Stimulated activated CD4-positive, alpha-beta T cell treated with anti-CD3 and anti-CD28 coated beads, Interleukin-4, amount 100 ng/mL, for 24 hours (primary cell): ENCODE measurements at places on chromosomes 11 and 22.

DNA sequence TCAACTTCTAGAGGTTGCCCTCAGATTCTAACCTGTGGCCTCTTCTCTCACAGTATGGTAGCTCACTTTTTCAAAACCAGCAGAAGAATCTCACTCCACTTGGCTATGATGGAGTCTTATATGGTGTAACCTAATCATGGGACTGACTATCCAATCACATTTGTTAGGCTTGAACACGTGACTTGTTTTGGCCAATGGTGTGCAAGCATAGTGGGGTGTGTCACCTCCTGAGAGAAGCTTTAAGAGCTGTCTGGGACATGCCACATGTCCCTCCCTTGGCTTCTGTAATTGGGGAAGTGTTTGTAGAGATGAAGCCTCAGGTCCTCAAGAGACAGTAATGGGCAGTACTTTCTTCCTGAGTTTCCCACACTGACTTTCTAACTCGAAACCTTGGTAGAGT is 12.8 kb upstream of the SMIM38 start:
- no peak for DNase-seq

DNA sequence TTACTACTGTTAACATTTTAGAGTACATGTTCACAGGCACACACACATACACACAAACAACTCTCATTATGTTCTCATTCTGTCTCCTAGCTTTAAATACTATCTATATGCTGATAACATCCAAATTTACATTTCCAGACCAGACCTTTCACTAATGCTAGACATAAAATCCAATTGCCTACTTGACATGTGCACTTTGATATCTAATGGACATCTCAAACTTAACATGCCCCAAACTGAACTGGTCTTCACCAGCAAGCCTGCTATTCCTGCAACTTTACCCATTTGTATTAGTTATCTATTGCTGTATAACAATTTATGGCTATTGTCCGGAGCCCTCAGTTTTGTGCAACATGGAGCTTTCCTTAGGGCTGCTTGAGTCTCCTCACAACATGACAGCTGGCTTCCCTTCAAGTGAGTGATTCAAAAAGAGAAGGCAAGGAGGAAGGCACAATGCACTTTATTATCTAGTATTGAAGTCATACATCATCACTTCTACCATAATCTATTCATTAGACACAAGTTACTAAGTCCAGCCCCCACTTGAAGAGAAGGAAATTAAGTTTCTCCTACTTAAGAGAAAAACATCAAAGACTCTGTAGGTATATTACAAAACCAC is 3.0 kb downstream of the SLC36A4 start:
- DNase-seq: no peak

- DNase-seq: no peak
Measured at GRCh38 chr11:10793470-10794255, 15.1 kb downstream of the EIF4G2 start.

GRCh38 chr22:47692811-47693210 is 930.4 kb downstream of the TBC1D22A start:
- no peak for DNase-seq

- no peak for DNase-seq
Measured at GRCh38 chr22:33476206-33476605, 418.0 kb upstream of the SYN3 start.

DNA sequence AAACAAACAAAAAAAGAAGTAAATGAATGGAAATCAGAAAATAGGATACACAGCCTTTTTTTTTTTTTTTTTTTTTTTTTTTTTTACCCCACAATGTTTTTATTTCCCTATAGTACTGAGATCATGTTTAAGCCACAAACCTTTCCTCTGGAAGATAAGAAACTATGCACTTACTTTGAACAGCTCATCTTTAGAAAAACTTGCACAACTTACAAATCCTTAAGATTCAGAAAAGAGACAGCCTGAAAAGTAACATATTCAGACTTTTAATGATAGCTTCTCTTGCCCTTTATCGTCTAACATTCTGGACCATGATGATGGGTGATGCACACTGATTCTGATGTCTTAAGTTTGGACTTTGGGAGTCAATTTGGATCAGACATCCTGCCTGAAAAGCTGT is 80.3 kb downstream of the TNRC6B start:
- no peak for DNase-seq

- DNase-seq: no peak
Measured at GRCh38 chr11:28090052-28090749, 17.8 kb downstream of the KIF18A start.

GRCh38 chr22:27769012-27769411 is 32.5 kb downstream of the MN1 start:
- no peak for DNase-seq

GRCh38 chr22:17303441-17303839 is 65.8 kb upstream of the CECR2 start:
- DNase-seq: no peak

DNA sequence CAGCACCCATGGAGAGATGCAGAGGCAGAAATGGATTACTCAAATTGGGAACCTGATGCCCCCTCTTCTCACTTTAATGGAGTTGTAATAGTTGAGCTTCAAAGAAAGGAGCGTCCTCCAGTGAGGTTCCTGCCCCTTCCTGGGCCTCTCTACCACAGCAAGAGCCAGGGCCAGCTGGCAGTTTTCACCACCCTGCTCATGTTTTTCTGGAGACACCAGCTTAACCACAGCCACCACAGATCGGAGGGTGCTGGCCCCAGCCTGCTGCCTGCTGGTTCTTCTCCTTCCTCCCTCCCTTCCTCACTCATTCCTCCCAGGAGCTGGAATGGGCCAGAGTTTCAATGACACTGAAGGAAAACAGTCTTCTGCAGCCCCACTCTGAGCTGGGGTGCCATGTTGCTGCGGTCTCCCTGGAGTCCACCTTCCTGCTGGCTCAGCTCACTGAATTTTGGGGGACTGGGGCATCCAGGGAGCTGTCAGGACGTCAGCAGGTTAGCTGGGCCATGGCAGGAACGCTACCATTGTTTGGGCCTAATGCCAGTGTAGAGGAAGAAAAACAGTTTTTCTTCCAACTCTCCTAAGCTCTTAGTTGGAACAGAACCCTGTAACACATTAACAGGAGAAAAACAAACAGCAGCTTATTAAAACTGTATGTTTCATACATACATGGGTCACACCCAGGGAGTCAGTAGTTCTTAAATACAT is 57.7 kb downstream of the TRAF6 start:
- DNase-seq: no peak

DNA sequence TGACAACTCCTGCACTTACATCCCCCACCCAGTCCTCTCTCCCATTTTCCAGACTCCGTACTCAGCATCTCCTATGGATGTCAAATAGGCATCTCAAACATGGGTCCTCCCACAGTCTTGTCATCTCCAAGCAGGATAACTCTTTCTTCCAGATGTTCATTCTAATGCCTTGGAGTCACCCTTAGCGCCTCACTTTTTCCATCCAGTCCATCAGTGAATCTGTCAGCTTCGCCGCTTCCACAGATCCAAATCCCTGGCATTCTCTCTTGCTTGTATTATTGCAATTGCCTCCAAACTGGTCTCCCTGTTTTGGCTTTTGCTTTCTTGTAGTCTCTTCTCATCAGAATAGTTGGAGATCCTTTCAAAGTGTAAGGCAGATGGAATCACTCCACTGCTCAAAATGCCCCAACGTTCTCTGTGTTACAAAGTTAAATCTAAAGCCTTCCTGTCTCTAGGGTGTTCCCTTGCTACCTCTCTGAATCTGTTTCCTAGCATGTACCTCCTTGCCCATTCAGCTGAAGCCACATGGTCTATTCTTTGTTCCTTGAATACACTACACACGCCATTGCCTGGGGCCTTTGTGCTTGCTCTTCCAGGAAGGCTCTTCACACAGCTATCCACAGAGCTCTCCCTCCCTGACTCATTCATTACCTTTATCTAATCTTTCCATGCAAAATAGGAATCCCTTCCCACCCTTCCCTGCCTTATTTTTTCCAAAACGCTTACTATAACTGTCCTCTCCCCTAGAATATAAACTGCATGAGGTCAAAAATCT is 64.8 kb downstream of the UBASH3B start:
- DNase-seq: no peak

GRCh38 chr11:83115551-83115950 is 41.4 kb upstream of the PCF11 start:
- no peak for DNase-seq

DNA sequence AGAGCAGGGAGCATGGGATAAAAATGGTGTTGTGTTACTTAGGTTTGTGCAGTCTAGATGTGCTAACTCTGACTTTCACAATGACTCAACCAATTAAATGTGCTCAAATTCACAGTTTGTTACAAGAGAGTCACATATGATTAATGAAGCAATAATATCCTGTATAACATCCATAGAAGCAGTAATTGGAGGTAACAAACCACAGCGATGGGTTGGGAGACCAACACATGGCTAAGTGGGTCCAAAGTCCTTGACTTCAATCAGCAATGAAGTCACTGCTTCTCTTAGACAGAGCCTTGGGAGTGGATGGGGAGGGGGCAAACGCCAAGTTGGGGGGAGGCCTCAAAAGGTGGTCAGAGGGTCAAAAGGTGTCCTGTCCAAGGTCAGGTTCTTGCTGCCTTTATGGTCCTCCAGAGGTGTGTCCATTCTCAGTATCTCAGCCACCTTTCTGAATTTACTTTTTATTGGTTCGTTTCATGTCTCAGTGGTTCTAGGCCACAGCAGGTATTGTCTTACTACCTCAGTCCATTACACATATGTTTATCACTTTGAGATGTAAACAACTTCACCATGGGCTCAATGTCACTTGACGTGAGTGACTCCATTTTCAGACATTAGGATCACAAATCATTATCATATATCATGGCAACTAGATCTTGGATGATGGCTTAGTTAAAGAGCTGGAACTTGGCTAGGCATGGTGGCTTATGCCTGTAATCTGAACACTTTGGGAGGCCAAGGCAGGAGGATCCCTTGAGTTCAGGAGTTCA is 32.4 kb downstream of the SLN start:
- DNase-seq: no peak

GRCh38 chr11:75562836-75563484 is 907 bp downstream of the SERPINH1 start:
- no peak for DNase-seq

GRCh38 chr11:74847395-74847794 is 98.7 kb downstream of the RNF169 start:
- DNase-seq: no peak

DNA sequence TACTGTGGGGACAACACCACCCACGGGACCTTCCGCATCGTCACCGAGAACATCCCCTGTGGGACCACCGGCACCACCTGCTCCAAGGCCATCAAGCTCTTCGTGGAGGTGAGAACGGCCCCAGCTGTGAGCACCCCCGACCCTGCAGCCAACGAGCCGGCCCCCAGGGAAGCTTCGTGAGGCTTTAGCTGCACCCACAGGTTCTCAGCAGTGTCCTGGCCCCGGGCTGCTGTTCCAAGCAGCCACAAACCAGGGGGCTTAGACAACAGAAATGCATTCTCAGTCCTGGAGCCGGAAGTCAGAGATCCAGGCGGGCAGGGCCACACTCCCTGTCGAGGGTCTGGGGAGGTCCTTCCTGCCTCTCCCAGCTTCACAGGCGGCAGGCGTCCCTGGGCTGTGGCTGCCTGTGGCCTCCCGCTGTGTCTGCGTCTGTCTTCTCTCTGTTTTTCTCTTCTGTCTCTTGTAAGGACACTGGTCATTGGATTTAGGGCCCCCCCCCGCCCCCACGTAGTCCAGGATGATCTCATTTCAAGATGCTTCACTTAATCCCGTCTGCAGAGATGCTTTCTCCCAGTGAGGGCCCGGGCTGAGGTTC is 12.5 kb downstream of the MUC5B start:
- no peak for DNase-seq

DNA sequence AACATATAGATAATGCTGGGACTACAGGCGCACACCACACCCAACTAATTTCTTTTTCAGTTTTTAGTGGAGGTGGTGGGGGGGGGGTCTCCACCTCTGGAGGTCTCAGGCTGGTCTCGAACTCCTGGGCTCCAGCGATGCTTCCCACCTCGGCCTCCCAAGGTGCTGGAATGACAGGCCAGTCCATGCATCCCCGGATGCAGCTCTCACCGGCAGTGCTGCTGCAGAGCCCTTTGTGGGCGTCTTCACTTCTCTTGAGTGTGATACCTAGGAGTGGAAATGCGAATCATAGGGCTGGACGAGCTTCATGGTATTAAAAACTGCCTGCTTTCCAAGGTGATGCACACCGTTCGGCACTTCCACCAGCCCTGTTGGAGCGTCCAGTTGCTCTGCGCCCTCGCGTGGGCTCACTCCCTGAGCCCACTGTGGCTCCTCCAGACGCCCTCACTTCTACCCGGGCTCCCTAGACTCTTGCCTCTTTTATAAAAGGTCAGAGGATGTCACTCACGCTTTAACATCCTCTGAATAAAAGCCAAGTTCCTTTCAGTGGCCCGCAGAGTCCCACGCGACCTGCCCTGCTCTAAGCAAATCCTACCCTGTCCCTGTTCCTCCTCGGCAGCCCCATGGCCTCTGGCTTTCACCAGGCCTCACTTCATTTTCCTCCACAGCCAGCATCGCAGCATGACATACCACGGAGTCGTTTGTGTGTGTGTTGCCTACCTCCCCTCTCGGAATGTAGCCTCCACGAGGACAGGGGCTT is 837 bp upstream of the BID start:
- no peak for DNase-seq
